ENCODE measurements at places on chromosomes 4 and X.

DNA sequence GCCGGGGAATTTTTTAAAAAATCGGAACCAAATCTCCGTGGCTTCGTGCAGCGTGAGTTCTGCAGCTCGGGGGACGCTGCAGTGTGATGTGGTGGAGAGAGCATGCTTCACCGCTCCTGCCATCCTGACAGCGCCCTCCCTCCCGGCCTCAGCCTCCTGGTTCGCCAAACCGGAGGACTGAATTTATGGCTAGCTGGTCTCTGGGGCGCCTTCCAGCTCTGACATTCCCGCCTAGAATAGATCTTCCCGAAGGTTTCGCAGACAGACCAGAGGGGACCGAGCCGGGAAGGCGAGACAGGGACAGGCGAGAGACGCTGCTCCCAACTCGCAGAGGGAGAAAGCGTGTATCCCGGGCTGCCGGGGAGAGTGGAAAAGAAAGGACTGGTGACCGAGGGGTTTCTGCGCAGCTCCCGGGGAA lies 25.9 kb downstream of the HOPX start:
- no peak for DNase-seq

GRCh38 chr4:26218677-26219605 lies 101.9 kb upstream of the RBPJ start:
- DNase-seq: peak; percentile 35

- DNase-seq: no peak
Measured at GRCh38 chr4:95764961-95765360, 74.9 kb upstream of the PDHA2 start.

DNA sequence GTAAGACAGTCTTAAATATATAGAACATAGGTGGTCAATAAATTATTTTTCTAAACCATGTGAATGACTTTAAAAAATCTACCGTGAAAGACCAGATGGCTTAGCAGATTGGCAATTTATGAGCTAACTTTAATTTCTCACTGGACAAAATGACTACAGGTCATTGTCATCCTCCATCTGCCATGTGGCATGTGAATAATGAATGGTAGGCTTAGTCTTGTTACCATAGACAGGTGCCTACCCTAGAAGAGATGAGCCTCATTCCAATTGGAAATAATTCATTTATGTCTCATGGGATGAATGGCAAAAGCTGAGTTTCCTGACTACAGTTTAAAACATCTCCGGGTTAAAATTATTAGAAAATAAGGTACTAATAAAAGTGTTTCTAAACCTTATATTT lies 1043.3 kb downstream of the FAT4 start:
- DNase-seq: no peak

- no peak for DNase-seq
Measured at GRCh38 chr4:76931576-76932276, 17.8 kb upstream of the SEPTIN11 start.

DNA sequence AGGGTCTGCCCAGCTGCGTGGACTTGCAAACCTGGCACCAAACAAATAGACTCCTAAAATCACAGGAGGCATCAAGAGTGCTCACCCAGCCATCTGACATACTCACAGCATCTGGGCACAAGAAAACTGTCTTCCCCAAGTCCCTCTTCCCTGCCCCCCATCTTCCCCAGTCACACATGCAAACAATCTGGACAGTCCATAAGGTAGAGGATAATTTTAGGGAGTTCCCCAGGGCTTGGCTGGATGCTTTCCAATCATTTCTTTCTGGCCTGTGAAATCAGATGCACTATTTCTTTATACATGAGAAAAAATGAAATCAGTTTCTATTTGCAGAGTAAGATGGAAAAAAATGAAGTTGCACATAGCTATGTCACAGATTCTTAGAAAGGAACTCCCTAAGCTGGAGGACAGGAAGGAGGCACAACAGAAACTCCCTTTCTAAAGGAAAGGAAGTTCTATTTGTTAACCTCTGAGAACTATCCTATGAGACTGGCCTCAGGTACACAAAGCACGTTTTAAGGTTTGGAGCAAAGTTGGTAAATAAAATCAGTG lies 342.3 kb downstream of the HNRNPD start:
- DNase-seq: no peak

DNA sequence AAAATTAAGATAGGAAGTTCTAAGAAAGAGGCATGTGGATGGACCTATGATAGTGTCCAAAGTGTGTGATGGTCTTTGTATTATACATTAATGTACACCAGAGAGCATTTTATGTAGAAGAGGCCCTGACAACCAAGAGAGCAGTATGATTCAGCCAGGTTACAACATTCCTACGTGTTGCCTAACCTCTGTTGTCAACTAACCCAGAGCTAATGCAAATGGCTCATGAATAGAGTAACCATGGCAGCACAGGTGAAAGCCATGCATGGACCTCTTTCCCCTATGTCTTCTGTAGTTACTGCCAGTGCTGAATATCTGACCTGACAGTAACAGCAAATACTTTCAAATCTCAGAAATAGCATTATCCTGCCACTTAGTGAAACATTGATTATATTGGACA lies 255.6 kb downstream of the NDST4 start:
- DNase-seq: no peak

DNA sequence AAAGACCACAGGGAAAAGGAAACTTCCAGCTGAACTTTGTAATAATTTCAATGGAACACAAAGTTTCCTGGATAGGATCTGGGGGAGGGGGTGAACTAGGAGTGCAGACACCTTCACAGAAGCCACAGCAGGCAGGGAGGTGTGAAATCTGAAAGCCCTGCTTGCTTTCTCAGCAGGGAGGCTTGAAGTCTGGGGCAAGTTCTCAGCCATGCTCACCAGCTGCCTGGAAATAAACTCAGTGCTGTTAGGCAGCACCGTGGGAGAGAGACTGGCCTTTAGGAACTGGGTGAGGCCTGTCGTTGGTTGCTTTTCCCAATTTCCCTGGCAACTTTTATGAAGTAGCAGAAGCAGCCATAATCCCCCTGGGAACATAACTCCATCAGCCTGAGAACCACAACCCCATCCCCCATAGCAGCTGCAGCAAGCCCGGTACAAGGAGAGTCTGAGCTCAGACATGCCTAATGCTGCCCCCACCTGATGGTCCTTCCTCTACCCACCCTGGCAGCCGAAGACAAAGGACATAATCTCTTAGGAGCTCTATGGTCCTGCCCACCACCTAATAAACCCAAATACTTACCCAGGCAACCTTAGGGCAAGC lies 39.2 kb upstream of the NMU start:
- DNase-seq: no peak

DNA sequence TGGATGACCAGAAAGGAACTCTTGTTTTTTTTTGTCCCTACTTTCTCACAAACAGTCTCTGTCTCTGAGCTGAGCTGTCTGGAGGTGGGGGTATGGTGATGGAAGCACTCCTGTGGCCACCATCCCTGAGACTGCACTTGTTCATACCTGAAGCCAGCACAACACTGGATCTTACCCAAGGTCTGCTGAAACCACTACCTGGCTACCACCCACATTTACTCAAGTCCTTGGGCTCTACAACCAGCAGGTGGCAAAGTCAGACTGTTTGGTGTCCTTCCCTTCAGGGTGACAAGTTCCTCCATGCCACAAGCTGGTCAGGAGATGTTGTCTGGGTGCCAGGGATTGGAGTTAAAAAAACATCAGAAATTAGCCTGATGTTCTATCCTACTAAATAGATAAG lies 89.7 kb downstream of the NEXMIF start:
- no peak for DNase-seq

DNA sequence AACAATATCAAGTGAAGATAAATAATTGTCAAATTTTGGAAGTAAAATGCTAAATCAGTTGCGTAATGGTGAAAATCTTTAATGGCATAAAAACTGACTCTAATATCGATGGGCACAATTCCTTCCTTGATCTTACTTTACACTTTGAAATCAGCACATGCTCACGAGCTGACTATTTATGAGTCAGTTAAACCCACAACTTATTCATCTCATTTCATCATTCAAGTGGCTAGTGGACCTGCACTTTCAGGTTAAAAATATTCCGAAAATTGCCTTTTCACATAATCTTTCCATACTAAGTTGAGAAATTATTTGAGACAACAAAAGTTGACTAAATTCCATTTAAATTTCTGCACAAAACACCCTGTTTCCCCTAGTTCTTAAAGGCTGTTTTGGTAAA lies 582.1 kb upstream of the TENM3 start:
- no peak for DNase-seq

DNA sequence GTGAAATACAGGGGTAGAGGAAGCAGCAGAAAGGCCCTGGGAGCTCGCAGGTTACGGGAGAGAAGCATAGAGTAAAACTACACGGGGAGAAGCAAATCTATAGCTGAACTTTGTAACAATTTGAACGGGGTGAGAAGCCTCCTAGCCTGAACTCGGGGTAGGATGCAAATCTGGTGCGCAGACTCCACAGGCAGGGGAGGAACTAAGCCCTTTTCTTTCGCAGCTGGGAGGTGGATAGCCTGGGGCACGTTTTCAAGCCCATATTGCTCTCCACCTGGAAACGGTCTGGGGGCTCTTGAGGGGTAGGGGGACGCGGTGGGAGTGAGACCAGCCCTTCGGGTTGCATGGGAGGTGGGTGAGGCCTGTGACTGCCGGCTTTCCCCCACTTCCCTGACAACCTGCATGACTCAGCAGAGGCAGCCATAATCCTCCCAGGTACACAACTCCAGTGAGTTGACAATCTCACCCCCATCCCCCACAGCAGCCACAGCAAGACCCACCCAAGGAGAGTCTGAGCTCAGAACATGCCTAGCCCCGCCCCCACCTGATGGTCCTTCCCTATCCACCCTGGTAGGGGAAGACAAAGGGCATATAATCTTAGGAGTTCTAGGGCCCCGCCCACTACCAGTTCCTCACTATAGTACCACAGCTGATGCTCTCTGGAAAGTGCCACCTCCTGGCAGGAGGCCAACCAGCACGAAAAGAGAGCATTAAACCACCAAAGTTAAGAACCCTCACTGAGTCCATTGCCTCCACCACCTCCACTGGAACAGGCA lies 29.9 kb downstream of the SOWAHB start:
- DNase-seq: no peak

DNA sequence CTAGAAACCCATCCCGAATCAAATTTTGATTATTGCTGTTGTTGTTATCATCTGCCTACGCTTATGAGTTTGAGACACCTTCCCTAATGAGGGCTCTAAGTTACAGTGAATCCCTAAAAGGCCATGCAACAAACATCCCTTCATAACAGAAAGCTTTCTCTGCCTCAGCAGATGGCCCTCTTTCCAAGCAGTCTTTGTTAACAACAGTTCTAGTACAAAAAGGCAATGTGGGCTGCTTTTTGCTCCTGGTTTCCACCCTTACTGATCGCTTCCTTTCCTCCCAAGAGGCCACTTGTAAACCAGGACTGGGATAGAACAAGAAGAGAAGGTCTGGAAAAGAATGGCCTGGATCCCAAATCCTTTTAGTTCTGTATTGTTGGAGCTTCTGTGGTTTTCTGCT lies 24.2 kb downstream of the GPC4 start:
- DNase-seq: no peak

GRCh38 chr4:83605744-83606172 lies 69.8 kb downstream of the GPAT3 start:
- DNase-seq: peak; percentile 35

DNA sequence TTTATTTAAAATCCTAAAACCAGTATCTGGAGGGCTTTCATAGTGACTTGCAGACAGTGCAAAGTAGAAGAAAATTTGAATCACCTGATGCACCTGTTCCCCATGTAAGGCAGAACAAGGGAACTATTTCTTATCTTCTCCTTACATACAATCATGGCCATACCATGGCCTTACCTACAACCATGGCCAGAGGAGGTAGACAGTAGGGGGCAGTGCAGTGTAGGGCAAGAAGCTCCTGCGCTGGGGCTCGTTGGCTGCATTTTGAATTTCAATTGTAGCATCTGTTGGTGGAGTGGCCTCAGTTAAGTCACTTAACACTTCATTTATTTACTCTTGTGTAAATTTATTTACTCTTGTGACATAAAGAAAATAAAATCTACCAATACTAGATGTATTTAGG lies 33.0 kb downstream of the GALNTL6 start:
- DNase-seq: no peak

GRCh38 chr4:98606894-98607293 lies 51.5 kb downstream of the TSPAN5 start:
- DNase-seq: no peak

GRCh38 chr4:84366161-84366560 lies 132.9 kb downstream of the NKX6-1 start:
- DNase-seq: no peak

DNA sequence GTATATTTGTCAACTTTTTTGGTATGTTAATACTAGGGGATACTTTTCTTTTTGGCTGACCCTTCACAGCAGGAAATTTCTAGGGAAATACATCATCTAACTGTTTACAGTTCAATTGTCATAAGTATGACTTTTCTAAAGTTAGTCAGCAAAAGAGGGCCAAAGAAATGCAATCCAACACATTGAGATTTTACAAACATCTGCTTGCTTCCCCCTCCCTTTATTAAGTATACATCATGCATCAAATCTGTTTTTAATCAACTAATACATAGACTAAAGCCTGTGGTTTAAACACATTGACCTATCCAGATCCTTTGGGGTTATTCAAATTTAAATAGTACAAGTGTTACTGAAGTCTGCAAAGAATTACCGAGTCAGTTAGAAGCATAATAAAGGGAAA lies 93.9 kb downstream of the MID1 start:
- DNase-seq: no peak

DNA sequence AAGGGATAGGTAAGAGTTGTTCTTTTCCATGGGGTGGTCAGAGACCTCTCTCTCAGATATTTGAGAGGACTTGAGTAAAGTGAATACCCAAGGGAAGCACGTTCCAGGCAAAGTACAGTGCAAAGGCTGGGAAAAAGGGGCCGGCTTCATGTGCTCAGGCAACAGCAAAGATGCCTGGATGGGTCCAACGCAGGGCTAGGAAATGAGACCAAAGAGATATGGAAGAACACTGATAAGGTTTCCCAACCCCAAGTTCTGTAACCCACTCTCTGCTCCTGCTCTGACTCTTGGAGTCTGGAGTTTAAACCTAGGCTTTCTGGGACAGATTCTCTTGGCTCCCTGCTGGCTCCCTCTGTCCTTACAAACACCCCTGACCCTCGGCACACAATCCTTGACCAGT lies 36.2 kb upstream of the PROM1 start:
- no peak for DNase-seq

GRCh38 chrX:110222497-110223257 lies 95.2 kb downstream of the AMMECR1 start:
- no peak for DNase-seq
